ENCODE measurements at places on chromosomes 4 and X.

GRCh38 chr4:82851885-82852750 lies 38.8 kb downstream of the SEC31A start:
- peak; percentile 11 for DNase-seq

GRCh38 chr4:4590546-4590945 lies 48.7 kb upstream of the STX18 start:
- no peak for DNase-seq

DNA sequence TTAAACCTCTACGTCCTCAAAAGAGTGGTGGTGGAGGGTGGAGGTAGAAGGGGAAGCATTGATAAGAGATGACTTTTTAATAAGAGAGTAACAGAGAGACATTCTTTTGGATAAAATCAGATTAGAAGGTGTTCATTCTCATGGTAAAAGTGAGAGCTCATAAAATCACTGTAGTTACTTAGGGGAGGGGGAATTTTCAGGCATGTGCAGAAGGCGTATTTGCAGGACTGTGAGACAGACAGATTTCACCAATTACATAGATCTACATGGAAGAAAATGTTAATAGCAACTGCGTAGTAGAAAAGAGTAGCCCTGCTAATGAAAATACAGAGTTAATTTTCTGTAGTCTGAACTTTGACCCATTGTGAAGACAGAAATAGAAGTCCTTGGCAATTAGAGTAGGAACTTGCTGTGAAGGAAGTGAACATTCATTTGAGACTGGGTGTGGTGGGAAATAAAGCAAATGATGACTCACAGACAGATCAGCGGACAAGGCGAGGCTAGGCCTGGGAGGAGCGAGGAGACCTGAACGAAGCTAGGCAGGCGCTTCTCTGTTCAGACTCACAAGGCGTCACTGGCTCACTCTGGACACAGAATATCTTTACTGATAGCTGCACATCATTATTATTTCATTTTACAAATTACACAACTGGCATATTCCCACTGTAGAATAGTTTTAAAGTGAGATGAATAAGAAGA lies 57.2 kb upstream of the FAM9C start:
- peak; percentile 63 for DNase-seq

DNA sequence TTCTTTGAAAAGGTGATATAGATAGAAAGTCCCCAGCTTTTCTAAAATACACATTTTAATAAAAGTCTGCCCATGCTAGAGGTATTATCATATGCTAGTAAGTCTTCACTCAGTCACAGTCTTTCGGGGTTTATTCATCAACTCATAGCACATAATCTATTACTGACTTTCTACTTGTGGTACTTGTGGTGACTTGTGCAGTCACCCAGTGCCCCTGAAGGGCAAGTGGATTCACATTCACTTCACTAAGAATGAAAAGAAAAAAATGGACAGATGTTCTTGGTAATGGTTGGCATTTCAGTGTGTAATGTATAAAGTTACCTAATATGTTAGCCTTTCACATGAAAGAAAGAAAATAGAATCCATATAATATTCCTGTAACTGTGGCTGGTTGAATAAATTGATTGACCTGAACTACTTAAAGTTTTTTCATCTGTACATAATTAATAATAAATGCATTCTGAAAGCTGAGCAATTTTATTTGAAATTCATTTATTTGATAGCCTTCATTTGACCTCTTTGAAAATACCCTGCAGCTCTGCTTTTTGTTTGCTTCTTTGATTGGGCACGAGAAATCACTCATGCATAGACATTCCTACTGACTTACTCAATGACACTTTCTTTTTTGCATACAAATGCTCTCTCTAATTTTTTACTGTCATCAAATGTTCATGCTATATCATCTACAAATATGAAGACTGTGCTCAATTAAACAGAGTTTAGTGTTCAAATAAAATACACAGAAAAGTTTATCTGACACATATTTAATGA lies 39.5 kb upstream of the ZNF330 start:
- DNase-seq = no peak

DNA sequence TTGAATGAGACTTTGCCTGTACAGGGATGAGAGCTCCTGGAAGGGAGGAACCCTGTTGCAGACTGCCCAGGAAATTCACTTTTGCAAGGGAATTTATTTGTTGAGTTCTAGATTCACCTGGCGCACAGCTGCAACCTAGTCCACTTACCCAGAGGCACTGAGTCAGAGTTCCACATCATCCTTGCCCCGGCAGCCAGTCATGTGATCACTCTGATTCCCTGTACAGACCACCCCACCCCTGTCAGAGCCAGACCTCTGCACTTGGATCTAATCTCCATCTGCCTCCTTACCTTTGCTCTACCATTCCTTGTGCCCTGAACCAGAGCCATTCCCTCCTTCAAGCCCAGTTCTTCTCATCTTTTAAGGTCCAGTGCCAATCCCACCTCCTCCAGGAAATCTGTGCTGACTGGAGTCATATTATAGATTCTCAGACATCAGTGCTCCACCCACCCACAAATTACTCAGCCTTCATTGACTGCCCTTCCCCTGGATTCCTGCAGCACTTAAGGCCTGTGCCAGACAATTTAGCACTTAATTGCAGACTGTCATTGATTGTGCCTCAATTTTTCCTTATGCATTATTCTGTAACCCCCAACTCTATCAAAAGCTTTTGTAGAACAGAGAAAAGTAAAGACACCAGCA lies 84.1 kb upstream of the MAGEA4 start:
- DNase-seq = no peak
